Activated CD8-positive, alpha-beta T cell treated with anti-CD3 and anti-CD28 coated beads, Interleukin-2, amount 10 ng/mL, durations not matched to agents 7 days and 5 days (primary cell): ENCODE measurements at places on chromosomes 1 and 21. TPM values are rescaled to one million over a fixed set of nuclear protein-coding genes. Genes with fewer than 3 reads are reported as not detected.

Gene ADAMTSL4
- total RNA-seq: not detected

Gene COL9A2
- 2.4 TPM for total RNA-seq

Gene CHIA
- not detected for total RNA-seq

Gene CD34
- total RNA-seq: not detected

Gene CFHR4
- not detected for total RNA-seq

Gene UBXN10
- total RNA-seq: 0.21 TPM

Gene UBE2G2
- 85.5 TPM for total RNA-seq

Gene POLR3C
- total RNA-seq: 29.7 TPM

Gene KRTAP11-1
- not detected for total RNA-seq

Gene GBP1
- total RNA-seq: 146 TPM

Gene TMEM269
- total RNA-seq: 0.40 TPM

Gene CDC20
- 214 TPM for total RNA-seq

Gene CFHR2
- total RNA-seq: not detected

Gene MROH7
- total RNA-seq: not detected

Gene DSCAM
- total RNA-seq: not detected

Gene ASCL5
- not detected for total RNA-seq

Gene ASTN1
- not detected for total RNA-seq

Gene FAM131C
- total RNA-seq: 6.0 TPM
